ENCODE measurements at places on chromosomes 3 and 15.

DNA sequence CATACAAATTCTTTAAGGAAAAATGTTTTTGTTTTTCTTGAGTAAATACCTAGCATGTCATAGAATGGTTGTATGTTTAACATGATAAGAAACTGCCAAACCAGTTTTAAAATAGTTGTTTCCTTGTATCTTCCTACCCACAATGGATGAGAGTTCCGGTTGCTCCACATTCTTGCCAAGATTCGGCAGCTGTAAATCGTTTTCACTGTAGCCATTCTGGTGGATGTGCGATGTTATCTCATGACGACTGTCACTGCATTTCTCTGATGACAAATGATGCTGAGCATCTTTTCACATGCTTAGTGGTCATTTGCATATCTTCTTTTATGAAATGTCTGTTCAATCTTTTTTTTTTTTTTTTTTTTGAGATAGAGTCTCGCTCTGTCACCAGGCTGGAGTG lies 36.6 kb upstream of the SH3GL3 start:
- DNase-seq = no peak

DNA sequence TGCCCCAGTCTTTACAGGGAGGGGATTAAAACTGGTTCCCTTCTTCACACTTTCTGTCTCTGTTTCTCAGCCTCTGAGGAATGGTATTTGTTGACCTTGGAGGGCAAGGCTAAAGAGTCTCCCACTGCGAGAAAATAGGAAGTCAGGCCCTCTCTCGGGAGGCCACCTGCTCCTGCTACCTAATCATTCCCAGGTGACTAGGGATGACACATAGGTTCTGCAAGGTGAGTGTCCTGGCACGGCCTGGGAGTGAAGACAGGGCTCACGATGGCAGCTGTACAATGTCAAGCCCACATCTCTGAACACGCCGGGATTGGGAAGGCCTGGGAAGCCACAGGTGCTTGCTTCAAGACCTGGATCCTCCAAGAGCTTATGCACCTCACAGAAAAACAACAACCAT lies 314.2 kb downstream of the NTRK3 start:
- no peak for DNase-seq

GRCh38 chr15:68552344-68552743 lies 26.4 kb upstream of the CORO2B start:
- DNase-seq = no peak

DNA sequence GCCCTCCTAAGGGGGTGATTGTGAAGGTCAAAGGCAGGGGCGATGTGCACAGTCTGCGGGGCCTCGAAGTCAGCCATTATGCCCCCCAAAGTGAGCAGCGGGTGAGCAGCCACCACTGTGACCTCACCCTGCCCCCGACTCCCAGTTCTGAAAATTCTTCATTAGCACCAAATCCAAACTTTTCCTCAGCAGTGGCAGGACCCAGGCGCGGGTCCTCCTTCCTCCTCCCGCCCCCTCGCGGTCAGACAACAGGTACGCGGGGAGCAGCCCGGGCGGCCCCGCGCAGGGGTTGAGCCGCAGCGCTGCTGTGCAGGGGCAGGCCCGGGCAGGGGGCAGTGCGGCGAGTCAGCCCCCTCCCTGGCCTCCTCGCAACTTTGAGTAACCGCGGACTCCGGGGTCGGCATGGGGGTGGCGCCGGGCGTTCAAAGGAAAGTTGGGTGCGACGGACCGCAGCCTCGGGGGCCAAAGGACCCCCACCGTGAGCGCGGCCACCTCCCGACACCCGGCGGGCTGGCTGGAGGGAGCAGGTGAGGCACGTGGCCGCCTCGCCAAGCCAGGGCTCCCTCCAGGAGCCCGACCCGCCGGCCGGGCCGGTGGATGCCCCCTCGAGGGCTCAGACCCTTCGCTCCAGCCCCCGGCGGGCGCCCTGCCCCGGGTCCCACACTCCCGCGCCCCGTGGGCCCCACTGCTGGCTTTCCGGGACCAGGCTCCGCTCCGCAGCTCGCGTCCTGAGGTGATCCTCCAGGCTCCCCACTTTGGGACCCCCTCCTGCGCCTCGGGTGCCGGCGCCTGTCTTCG lies 49.4 kb upstream of the CCDC174 start:
- DNase-seq = no peak

- DNase-seq = no peak
Measured at GRCh38 chr3:37793889-37794591, 67.6 kb upstream of the CTDSPL start.

GRCh38 chr3:178456621-178457285 lies 79.5 kb upstream of the KCNMB2 start:
- DNase-seq = no peak

DNA sequence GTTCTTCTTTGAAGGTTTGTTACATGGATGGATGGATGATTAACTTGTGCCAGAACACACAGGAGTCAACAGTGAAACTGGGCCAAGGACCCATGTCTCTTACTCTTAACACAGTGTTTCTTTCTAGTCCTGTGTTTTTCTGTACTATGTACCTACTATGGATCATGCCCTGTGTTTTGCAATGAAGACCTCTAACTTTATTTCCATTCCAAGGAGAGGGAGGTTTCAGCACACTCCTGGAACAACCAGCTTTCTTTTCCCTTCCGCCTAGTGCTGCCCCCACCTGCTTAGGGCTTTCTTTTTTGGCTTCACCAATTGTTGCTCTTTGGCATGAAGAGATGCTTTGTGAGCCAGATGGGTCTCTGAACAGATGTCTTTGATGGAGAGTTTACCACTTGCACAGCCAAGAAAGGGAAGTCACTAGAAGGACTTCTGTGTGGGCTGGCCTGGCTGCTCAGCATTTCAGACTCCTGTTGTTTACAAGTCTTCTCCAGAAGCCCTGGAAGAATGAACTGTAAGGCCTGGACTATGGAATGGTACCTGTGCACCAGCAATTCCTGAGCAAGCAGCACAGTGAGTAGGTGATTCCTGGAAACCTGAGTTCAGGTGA lies 44.5 kb downstream of the SNAPC5 start:
- DNase-seq = no peak

DNA sequence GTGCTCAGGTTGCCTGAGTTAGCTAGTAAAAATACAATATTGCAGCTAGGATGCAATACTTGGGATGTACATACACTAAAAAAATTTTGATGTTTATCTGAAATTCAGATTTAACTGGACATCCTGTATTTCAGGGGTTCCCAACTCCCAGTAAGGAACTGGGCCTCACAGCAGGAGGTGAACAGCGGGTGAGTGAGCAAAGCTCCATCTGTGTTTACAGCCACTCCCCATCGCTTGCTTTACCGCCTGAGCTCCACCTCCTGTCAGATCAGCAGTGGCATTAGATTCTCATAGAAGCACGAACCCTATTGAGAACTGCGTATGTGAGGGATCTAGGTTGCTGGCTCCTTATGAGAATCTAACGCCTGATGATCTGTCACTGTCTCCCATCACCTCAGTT lies 285.1 kb upstream of the PROK2 start:
- no peak for DNase-seq

DNA sequence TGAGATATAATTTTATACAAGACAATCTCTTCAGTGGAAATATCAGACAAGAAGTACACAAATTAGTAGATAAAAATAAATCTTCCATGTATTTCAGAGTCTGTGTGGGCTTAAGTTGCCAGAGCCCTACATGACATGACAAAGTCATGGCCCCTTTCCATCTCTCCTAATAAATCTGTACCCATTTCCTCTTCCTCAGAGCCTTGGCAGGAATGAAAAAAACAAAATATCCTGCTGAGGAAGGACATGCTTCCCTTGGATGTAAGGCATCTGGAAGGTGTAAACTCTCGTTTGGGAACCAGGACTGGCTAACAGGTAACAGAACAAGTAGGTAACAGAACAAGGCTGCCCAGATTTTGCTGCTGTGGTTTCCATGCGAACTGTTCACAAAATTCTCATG lies 148.1 kb downstream of the SNRK start:
- no peak for DNase-seq

GRCh38 chr15:85010386-85011159 lies 28.9 kb downstream of the PDE8A start:
- no peak for DNase-seq

GRCh38 chr3:49278548-49278947 lies 1.5 kb upstream of the C3orf62 start:
- DNase-seq = no peak

DNA sequence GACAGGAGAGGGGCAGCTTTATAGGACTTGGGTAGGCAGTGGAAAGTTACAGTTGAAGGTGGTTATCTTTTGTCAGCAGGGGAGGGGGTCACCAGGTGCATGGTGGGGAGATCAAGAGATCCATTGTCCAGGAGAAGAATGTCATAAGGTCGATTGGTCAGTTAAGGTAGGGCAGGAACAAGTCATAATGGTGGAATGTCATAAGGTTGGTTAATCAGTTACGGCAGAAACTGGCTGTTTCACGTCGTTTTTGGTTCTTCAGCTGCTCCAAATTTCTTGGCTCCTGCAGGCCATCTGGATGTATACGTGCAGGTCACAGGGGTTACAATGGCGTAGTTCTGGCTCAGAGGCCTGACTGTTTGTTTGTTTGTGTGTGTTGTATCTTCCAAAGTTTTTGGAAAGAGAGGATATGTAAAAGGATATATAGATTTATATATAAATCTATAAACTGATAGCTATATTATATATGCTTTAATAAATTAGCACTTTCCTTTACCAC lies 565.1 kb downstream of the ZNF385D start:
- no peak for DNase-seq

DNA sequence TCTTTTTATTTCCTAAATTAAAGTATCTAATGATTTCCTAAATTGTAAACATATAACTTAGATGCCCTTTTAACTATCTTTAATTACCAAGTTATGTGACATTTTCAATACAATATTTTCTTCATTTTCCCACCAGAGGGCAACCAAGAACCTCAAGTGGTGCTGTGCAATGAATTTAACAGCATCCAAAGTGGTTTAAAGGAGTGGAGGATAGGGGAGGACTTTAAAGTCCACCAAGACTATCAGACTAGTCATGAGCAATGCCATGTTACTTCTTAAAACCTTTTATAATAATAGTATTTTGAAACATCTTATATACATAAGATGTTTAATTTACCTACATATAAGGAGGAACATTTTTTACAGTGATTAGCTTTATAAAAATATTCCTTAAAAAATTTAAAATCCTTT lies 74.4 kb downstream of the DLG1 start:
- DNase-seq = no peak

GRCh38 chr15:74451861-74452835 lies 8.8 kb downstream of the UBL7 start:
- no peak for DNase-seq
